PC-3 (cell line): ENCODE measurements at places on chromosomes 6 and 20. TPM values are rescaled to one million over a fixed set of nuclear protein-coding genes. Genes with fewer than 3 reads are reported as not detected.

The GOPC gene
- total RNA-seq = 15.8 and 17.1 TPM in 2 replicates

The UBE2J1 gene
- 22.4 and 23.2 TPM in 2 replicates for total RNA-seq

GRCh38 chr6:15090145-15090579 lies 155.7 kb upstream of the JARID2 start:
- peak; percentile 37 for DNase-seq

DNA sequence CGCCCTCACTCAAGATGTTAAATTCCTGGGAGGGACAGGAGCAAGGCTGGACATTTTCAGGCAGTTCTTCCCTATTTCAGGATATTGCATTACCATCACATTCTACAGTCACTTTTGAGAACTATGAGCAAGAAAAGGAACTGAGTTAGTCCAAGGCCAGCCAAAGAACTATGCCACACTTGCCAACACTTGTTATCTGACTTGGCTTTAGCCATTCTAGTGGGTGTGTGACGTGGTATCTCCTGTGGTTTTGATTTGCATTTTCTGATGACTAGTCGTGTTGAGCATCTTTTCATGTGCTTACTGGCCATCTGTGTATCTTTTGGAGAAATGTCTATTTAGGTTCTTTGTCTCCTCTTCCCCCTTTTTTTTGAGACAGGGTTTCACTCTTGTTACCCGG lies 12.0 kb downstream of the XRN2 start:
- DNase-seq = no peak

DNA sequence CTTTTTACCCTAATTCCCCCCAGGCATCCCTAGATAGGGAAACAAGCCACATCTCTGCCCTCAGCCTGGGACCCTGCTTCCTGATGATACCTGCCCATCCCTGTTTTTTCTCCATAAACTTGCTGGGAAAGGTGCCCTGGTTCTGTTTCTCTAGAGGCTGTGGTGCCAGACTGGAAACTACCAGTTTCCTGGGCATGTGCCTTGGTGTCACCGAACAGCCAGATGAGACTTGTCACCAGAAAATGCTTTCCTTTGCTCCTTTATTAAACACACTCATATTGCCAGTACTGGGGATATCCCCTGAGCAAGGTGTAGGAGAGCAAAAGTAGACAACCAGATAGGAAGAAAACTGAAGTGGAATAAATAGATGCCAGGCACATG lies 16.8 kb downstream of the SRSF3 start:
- no peak for DNase-seq

The BNIP5 gene
- not detected in 2 replicates for total RNA-seq

DNA sequence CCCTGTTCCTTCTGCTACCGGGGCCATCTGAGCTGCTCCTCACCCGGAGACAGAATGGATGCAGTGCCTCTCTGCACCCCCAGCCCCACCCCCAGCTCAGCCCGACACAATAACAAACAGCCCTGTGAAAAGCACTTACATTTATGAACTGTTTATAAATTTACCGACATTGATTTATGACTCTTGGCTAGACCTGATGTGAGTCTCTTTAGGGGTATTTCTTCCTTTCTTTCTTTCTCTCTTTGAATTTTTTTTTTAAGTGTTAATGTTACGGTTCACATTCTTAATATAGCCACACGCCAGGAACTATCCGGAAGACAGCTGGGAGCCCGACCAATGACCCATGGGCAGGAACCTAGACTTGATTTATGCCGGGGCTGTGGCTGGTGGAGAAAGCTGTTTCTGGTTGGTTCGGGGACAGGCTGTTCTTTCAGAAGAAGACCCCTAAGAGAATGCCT lies 266.3 kb downstream of the CDC5L start:
- DNase-seq = no peak

DNA sequence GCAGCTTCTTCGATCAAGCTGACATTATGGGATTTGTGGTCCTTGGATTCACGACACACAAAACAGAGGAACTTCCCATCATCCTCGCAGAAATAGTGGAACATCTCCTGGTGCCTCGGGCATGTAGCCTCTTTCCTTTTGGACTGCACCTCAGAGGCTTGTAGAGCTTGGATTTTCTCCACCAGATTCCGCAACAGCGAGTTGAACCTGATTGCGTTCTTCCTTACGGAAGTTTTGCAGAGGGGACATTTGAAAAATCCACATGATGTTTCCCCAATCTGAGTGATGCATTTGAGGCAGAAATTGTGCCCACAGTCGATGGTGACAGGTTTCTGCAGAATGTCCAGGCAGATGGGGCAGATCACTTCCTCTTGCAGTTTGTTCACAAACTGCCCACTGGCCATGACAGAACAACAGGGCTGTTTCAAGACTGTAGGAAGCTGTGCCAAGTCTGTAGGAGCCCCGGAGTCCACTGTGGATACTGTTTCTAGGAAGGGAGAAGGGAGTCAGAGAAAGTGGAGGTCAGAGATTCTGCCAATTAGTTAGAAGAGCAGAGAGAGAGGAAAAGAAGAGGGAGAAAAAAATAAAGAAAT lies 392 bp downstream of the TRIM31 start:
- no peak for DNase-seq

GRCh38 chr6:20839630-20840029 lies 305.4 kb downstream of the CDKAL1 start:
- no peak for DNase-seq

GRCh38 chr6:153043719-153044118 lies 41.2 kb upstream of the MTRF1L start:
- no peak for DNase-seq

DNA sequence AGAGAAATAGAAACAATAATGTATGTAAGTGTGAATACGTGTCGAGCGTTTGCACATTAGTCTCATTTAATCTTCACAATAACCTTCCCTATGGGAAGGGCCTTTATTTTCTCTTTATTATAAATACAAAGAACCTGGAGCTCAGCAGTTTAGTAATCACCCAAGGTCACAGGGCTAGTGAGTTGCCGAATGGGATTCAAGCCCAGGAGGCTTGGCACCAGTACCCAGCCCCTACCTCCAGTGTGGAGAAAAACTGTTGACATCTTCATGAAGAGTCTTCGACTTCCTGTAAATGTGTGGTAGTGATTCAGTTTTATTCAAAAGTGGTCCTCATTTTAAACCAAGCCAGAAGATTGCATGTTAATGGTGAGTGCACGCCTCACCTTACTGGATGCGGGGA lies 162.8 kb downstream of the SCML4 start:
- DNase-seq = no peak

- DNase-seq = no peak
Measured at GRCh38 chr6:84278321-84278998, 51.0 kb upstream of the CEP162 start.

DNA sequence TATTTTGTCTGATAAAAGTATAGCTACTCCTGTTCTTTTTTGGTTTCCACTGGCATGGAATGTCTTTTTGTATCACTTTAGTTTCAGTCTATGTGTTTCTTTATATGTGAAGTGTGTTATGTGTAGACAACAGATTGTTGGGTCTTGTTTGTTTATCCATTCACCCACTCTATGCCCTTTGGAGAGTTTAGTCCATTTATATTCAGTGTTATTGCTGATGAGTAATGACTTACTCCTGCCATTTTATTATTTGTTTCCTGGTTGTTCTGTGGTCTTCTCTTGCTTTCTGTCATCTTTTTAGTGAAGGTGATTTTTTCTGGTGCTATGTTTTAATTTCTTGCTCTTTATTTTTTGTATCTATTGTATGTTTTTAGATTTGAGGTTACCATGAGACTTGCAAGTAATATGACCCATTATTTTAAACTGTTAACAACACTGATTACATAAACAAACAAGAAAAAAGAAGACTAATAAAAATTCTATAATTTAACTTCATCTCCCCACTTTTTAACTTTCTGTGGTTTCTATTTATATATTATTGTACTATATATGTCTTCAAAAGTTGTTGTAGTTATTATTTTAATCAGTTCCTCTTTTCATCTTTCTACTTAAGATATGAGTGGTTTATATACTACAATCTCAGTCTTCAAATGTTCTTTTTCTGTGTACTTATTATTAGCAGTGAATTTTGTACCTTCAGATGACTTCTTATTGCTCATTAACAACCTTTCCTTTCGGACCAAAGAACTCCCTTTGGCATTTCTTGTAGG lies 323.4 kb downstream of the BTBD9 start:
- DNase-seq = peak; percentile 25

DNA sequence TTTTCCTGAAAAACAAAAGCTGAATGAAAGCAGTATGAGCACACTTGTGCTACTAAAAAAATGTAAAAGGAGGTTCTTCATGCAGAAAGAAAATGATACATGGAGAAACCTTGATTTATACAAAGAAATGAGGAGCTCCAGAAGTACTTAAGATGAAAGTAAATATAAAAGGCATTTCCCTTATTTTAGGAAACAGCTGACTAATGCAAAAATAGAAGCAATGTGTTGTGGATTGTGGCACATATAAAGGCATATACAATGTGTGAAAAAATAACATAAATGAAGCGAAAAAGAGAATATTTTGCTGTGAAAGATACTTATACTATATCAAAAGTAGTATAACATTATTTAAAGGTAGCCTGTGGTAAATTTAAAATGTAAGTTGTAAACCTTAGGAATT lies 41.2 kb upstream of the PHIP start:
- no peak for DNase-seq

DNA sequence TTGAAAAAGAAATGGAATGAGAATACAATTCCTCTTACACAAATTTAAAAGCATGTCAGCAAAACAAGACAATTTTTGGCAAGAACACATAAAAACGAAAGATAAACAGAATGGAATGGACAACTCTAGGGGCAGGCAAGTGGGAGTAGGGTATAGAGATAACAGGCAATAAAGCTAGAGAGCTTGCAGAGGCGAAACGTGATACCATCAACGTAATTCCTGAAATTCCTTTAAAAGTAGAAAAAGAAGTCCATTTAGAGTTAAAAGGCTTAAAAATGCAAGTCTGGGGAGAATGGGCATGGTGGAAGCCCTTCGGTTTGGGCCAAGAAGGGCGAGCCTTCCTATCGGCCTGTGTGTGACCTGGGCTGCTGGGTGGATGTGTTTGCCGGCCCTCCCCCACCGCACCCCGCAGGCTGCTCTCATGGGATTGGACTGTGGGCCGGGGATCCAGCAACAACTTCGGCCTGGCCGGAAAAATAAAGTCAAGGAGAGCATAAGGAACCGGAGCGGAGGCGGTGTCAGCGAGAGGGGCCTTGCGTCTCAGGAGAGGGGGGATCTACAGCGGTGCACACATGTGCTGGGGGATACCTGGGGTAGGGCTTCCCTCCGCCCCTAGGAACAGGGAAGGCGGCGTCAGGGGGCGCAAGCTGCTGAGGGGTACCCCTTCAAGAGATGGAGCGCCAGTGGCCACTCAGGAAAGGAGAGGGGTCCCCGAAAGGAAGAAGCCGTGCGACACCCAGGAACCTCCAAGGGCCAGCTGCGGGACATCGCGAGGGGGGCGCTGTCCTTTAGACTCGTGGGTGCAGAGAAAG lies 4.1 kb downstream of the TMEM239 start:
- no peak for DNase-seq

- no peak for DNase-seq
Measured at GRCh38 chr6:33746036-33746600, 587 bp downstream of the IP6K3 start.

DNA sequence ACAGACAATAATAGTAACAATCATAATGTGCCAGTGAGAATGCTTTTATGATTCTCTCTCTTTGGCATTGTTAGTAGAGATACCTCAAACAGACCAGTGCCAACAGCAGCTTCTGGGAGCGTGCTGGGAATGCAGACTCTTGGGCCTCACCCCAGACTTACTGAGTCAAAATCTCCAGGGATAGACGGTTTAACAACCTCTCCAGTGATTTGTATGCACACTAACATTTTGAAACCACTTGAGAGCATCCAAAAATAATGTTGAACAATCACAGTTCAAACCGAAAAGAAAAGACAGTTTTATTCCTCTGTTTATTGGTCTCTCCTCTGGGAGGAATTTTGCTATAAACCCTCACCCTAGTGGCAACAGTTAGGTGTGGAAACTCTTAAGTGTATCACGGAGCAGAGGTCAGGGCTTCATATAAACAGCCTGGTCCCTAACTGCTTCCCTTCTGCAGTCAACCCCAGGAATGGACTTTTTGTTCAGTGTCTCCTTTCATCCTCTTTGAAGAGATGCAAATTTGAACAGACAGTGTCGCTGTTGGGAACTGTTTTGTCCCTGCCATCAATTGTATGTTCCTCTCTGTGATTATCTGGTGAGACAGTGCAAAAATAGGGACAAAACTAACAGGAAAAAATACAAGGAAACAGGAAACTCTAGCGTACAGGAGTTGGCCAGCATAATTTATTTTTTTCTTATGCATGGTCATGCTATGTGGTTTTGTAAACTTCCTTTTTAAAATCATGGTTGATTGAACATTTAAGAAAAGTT lies 162.4 kb upstream of the BTBD3 start:
- DNase-seq = peak; percentile 60

The SDCBP2 gene
- total RNA-seq = 14.4 and 25.5 TPM in 2 replicates

DNA sequence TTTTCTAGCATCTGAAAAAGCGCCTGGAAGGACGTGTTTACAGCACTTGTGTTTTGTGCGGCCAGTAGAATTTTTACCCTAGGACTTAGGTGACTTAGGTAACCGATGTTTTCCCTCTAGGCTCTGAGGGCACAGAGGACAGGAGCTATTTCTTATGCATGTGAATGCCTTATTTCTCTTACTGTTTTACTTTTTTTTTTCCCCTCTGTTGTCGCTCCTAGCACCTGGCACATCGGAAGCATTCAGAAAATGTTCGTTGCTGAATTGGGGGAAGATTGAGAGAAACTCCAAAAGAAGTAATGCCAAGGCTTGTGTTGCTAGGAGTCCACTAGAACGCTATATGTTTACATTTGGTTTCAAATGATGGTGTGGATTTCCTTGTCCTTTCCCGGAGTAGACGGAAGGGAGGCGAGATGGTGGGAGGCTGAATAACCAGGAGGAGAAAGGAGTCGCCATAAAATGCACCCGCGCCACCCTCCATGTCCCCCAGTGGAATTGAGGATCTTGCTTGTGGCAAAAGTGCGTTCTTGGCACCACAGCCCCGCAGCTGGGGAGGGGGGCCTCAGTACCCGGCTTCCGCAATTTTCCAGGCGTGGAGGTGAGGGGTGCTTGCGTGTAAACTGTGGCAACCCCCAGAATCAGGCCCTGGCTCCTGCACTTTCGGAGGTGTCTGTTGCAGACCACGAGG lies 6.9 kb downstream of the OLIG3 start:
- no peak for DNase-seq
